Activated T-cell treated with anti-CD3 and anti-CD28 coated beads, Interleukin-2, amount 50 U/mL, for 72 hours (primary cell): ENCODE measurements at places on chromosomes 5 and 9.

GRCh38 chr9:75935591-75935990 is 45.1 kb downstream of the PCSK5 start:
- DNase-seq, result no peak

DNA sequence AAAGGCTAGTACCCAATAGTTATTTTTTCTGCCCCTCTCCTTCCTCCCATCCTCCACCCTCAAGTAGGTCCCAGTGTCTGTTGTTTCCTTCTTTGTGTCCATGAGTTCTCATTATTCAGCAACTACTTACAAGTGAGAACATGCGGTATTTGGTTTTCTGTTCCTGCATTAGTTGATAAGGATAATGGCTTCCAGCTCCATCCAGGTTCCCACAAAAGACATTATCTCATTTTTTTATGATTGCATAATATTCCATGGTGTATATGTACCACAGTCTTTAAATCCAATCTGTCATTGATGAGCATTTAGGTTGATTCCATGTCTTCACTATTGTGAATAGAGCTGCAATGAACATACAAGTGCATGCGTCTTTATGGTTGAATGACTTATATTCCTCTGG is 128.3 kb upstream of the ANKRD55 start:
- no peak for DNase-seq

GRCh38 chr5:21644032-21644431 is 1209.1 kb downstream of the CDH12 start:
- no peak for DNase-seq

- DNase-seq, result peak; percentile 58
Measured at GRCh38 chr9:37034305-37034937, 353 bp upstream of the PAX5 start.

DNA sequence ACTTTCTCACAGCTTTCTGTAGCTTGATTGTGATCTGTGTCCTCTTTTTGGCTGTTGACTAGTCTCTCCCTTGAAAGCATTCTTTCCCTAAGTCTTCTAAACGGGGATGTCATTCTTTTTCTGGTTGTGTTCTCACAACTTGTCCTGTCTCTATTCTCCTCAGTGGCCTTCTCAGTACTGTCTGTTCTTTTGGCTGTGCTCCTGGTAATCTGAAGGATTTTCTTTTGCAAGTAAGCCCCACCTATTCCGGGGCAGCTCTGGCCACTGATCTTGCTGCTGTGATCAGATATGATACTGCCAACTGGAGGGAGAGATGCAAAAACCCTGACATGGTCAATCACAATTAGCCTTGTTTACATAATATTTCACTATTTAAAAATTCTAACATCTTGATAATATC is 172.2 kb downstream of the CDC42SE2 start:
- DNase-seq, result no peak

DNA sequence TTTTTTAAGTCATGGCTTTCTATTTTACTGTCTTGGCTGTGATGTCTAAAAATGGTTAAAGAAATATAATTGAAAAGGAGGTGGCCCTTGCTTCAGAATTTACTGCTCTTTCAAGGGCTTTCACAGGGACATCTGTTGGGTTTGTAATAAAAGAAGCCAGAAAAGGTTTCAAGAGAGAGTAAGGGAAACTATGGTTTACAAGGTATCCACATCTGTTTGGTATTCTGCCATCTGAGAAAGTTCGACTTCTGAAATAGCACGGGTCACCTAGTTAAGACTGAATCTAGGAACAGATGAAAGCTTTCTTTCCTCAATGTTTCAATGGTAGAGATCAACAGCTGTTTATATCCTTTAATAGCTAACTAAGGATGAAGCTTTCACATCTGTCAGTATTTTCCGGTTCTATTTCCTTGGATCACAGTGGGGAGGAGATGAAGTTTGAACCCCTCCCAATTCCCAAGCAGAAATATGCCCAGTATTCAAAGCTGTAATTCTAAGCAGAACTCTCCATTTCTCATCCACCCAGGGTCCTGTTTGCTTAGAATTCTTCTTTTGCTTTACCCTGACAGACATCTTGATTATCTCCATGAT is 72.8 kb upstream of the IFNK start:
- DNase-seq, result no peak

DNA sequence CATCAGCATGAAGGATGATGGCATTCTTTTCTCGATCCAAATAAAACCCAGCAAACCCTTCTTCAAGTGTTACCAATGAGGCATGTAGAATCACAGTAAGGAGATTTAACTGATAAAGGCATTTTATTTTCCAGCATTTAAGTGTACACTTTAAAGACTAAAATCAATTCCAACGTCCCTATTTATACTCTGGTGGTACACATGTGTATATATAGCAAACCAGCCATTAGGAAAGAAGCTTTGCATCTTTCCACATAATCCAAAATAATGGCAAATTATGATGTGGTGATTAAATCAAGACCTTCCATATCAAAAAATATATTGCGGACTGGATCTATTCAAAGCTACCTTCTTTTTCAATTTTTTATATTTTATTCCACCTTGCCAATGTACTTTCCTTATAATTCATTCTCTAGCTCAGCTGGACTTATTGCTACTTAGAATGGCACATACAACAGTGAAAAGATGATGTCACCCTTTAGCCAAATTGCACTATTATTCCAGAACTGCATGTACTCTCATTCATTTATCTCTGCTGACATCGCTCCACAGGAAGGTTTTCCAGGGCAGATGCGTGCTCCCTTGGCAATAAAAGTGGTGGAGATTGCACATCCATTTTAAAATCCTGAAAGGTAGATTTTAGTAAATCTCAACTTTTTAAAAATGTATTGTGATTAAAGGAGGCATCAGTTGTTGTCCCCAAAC is 63.3 kb upstream of the SLC30A5 start:
- DNase-seq, result no peak

GRCh38 chr9:26814799-26815198 is 77.8 kb downstream of the CAAP1 start:
- DNase-seq, result no peak

- DNase-seq, result no peak
Measured at GRCh38 chr9:14899815-14900193, 10.4 kb downstream of the FREM1 start.

- no peak for DNase-seq
Measured at GRCh38 chr5:89343666-89344065, 460.7 kb upstream of the MEF2C start.

- no peak for DNase-seq
Measured at GRCh38 chr5:173868096-173868880, 19.9 kb upstream of the CPEB4 start.

- DNase-seq, result no peak
Measured at GRCh38 chr5:143350751-143351602, 52.5 kb downstream of the NR3C1 start.

GRCh38 chr5:27130587-27130986 is 92.2 kb upstream of the CDH9 start:
- no peak for DNase-seq

GRCh38 chr9:131409458-131409992 is 15.6 kb downstream of the PRRC2B start:
- DNase-seq, result no peak

- no peak for DNase-seq
Measured at GRCh38 chr5:164593982-164594381, 1088.6 kb downstream of the MAT2B start.

DNA sequence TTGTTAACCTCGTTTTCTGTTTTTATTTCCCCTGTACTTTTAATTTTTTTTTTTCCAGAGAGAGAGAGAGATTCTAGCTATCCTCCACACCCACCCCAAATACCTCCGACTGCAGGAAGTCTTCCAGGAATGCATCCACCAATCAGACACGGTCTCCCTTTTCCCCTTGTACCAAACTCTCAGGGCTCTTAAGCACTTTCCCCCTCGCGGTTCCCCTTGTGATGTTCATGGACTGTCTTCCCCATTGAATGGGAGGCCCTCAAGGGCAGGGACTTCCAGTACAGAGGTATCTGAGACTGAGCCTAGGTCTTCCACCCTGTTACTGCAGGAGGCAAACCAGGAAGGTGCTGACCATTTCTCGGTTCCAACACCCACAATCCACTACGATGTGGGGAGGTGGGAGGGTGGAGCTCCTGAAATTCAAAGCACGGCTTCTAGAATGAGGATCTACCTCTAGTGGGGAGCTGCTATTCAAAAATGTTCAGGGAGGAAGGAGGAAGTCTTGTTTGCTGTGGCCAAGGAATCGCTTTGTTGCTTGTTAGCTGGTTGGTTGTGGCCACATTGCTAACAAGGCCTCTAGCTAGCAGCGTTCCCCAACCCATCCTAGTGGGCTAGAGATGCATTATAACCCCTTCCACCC is 37.5 kb upstream of the PTGS1 start:
- DNase-seq, result no peak

DNA sequence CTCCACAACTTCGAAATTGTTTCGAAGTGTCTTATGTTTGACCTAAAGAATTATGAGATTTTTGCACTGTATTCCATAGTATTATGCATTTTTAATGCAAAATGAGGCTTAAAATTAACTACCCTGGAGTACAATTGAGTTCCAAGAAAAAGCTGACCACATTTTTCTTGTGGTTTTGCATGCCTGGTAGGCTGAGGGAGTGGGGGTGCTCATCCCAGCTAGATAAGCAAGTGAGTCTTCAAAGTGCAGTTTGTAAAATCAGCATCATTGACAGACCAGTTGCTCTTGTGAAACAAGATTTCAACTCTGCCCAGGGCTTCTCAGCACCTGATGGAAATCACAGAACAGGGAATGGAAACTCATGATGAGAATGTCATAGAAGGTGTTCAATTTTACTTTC is 17.0 kb upstream of the NDUFS4 start:
- no peak for DNase-seq

- no peak for DNase-seq
Measured at GRCh38 chr5:167064198-167064776, 1227.2 kb upstream of the WWC1 start.

DNA sequence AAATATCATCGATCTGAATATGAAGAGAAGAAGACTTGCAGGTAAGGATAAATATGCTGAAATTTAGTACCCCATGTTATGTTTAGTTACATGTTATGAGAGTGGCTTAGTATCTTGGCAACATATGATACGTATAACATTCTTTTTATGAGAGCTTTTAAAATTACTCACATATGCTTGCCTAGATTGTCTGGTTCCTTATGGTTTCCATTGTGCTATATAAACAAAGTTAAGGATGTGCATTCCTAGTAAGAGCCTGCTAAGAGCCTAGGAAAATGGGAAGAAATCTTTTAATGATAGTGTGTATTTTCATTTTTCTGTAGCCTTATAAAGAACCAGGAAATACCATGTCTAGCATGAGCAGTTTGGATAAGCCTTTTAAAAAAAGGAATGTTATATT is 112.0 kb upstream of the KCNN2 start:
- no peak for DNase-seq

GRCh38 chr5:9523090-9523823 is 22.6 kb downstream of the SEMA5A start:
- no peak for DNase-seq
